GM12878 (cell line): ENCODE measurements at places on chromosomes 16 and 17. TPM values are rescaled to one million over a fixed set of nuclear protein-coding genes. Genes with fewer than 3 reads are reported as not detected.

- DNase-seq = no peak
These were observed 1.3 kb downstream of the PFN1 start for GRCh38 chr17:4947010-4947410.

DNA sequence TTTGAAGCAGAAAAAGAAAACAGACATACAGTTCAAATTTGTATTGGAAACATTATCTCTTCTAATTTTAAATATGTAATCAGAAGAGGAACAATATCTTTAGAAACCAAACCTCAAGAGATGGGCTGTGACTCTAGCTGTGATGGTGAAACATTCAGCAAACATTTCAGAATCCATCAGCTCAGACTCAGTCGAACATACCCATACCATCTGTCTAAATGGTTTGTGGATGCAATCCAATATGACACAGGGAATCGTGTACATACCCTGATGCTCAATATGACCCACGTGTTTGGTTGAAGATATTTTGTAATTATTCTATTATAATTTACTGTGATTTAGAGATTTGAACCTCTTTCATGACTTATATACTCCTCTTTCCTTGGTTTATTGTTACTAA lies 665.2 kb upstream of the CDH8 start:
- DNase-seq = no peak

Gene SOX8
- polyA plus RNA-seq = not detected in 2 replicates

GRCh38 chr16:58444265-58444664 lies 52.0 kb downstream of the GINS3 start:
- no peak for DNase-seq
